ENCODE measurements at places on chromosomes 13 and 19. TPM values are rescaled to one million over a fixed set of nuclear protein-coding genes. Genes with fewer than 3 reads are reported as not detected.

The NALCN gene
- total RNA-seq: not detected

DNA sequence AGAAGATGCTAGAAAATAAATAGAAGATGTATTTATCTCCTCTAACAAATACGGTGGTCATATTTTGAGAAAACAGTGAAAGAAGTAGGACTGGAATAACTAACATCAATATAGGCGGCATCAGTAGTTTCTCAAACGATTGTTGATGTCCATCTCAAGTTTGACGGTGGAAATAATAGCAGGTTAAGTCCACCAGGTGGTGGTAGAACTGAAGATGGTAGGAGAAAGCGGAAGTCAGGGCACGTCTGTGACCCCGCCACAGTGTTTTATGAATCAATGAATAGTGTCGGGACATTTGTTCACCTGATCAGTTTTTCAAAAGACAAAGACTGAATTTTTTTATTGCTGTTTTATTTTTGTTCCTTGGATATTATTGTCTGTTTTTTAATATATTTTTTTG is 706.4 kb upstream of the SLC10A2 start:
- DNase-seq: no peak

The SIGLEC8 gene
- not detected for total RNA-seq

DNA sequence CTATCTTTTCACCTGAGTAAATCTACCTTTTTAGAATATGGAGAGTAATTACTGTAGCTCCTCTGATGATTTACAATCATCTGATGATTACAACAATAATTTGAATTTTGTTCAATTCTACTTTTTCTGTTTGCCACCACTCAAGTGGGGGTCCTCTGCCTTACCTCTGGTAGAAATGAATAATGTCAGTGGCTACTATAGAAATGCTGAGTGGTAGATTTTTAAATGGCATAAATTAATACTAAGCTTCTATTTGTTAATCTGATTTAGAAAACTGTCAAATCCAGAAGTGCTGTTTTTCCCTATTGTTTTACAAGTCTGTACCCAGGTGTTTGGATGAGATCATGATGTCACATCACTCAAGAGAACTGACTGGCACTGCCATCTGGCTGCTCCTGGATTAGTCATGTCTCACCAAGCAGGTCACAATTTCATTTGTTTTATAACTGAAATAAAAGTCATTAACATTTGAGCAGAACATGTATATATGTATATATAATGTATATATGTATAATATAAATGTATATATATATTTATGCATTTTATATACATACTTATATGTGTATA is 494.8 kb downstream of the TBC1D4 start:
- DNase-seq: no peak

GRCh38 chr19:1811942-1812425 is at the start of gene ATP8B3:
Gene ATP8B3 (minus strand): TSS chr19:1812276. CDS start chr19:1811736, 540 bp downstream.
- no peak for DNase-seq

DNA sequence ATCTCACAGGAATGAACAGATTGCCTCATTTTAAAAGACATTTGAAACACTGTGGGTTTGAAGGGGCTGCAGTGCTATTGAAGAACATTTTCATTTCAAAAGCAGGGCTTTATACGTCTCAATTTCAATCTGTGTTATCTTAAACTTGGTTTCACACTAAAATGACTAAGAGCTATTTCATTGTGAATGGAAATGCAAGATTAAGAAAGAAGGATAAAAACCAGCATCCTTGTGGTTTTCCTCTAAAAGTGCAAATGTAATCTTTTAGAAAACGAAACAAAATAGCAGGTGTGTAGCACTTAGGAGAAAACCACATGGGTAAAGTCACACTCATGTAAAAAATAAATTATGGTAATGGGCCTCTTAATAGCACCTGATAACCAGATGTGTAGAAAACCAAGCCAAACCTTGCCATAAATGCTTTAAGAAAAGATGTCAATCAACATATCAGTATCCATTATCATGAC is 397.7 kb downstream of the GPC6 start:
- DNase-seq: no peak

The JSRP1 gene
- total RNA-seq: 0.92 TPM

The C1QTNF9 gene
- 0.17 TPM for total RNA-seq

The RDH8 gene
- total RNA-seq: not detected

The PRR22 gene
- total RNA-seq: 2.9 TPM

The KLK15 gene
- total RNA-seq: not detected

- DNase-seq: no peak
These were observed 22.3 kb downstream of the ZSWIM9 start for GRCh38 chr19:48192750-48193149.

GRCh38 chr19:16213076-16213475 is 15.4 kb downstream of the AP1M1 start:
- DNase-seq: no peak

The COL4A1 gene
- total RNA-seq: not detected

DNA sequence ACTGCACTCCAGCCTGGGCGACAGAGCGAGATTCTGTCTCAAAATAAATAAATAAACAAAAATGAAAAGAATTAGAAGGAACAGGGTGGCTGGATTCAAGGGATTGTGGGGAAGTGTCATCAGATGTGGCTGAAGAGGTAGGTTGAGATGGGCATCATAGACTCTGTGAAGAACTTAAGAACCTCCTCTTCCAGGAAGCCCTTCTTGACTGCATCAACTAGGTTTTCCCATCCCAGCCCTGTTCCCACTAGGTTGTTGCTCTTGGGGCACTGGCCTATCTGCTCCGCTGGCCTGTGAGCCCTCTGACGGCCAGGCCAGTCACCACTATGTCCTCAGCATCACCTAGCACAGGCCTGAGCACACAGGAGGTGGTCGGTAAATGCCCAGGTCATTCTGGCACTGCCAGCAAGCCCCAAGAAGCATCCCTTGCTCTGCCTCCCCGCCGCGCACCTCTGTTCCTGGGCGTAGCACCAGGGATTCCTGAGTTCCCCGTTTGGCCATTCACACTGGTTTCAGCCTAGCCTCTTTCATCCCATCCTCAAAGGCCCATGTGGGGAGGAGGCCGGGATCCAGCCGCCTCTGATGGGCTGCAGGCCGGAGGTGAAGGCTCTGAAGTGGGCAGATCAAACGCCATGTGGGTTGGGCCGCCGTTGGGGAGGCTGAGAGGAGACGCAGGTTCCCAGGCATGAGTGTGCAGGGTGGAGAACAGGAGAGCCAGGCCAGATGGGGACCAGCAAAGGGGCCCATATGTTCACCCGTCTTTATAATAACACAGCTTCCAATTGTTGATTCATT is 27.6 kb upstream of the SLC1A5 start:
- DNase-seq: no peak

The STXBP2 gene
- total RNA-seq: 260 TPM

DNA sequence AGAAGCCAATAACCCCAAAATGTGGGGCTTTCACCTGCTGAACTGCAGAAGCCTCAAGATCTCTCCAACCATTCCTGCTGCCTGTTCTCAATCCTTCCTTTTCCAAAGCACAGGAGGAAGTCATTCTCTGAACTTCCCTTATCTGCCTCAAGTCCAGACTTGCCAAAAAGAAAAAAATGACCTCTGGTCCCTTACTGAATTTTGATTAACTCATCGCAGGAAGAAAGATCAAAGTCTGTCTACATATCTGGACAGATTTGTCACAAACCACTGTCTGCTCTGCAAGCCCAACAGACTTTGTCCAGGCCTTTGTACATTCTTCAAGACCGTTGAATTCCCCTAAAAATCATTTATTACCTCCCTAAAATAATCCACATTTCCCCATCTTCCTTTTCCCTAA is 126.5 kb upstream of the NBEA start:
- no peak for DNase-seq

The CAMSAP3 gene
- total RNA-seq: 0.33 TPM

DNA sequence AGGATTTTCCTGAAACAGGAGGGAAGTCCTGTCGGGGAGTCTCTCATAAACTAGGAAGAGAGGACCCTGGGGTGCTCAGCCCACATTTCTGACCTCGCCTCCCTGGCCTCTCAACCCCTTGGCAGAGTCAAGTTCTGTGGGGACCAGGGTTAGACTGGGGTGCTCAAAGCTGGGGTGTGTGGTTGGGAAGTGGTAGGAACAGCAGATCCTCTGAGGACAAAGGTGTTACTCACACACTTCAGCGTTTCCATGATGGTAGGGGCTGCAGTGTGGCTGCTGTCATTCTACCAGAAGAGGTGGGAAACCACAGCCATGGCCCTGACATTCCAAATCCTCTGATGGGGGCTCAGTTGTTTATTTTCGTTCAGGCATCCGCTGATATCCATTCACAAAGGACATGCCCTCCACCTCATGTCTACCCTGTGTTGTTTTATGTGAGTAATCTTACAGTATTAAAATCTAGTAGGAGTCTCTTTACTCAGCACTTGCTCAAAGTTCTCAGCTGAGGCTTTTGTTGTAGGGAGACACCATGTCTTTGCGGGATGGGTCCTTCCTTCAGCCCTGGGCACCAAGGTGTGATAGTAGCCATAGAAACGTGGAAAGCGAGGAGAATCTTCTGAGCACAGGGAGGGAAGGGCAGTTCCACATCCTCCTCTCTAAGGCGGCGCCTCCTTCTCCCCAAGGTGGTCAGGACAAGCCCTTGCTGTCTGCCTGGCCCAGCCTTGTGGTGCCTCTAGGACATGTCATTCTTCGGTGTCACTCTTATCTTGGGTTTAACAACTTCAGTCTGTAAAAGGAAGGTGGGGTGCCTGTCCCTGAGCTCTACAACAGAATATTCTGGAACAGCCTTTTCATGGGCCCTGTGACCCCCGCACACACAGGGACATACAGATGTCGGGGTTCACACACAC is 1.5 kb downstream of the KIR2DL3 start:
- DNase-seq: no peak

DNA sequence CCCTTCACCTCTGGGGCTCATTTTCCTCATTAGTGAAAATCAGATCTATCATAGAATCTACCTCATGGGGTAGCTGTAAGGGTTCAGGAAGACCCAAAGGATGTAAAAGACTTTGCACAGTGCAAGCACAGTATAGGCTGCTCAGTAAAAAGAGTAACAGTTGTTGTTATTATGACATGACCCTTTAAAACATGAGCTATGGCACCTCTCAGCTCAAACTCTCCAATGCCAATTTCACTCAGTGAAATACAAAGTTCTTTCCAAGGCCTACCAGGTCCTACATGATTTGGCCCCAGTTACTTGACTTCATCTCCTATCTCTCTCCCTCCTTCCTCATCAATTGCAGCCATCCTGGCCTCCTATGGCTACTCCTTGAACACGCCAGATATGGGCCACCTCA is 4.9 kb downstream of the SMG9 start:
- no peak for DNase-seq

DNA sequence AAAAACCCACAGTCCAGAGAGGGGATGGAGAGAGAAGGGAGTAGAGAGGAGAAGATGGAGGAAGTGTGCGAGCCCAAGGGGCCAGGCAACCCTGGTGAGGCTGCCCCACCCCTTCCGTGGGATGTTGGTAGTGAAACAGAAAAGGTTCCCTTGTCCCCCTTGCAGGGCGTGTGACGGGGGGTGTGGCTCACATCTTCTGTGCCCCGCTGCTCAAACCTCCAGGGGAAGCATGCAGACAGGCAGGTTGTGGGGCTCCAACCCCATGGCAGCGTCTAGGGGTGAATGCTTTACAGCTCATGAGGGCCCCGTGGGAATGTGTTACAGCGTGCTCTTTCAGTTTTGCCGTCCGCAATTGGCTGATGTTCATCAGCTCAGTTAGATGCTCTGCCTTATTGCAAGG is 14.7 kb upstream of the EVI5L start:
- no peak for DNase-seq

The ATP4A gene
- not detected for total RNA-seq

GRCh38 chr13:51317262-51317661 is 22.2 kb upstream of the SERPINE3 start:
- no peak for DNase-seq

The AKT2 gene
- total RNA-seq: 289 TPM

GRCh38 chr13:62933809-62934208 is 1518.2 kb upstream of the PCDH20 start:
- DNase-seq: no peak

DNA sequence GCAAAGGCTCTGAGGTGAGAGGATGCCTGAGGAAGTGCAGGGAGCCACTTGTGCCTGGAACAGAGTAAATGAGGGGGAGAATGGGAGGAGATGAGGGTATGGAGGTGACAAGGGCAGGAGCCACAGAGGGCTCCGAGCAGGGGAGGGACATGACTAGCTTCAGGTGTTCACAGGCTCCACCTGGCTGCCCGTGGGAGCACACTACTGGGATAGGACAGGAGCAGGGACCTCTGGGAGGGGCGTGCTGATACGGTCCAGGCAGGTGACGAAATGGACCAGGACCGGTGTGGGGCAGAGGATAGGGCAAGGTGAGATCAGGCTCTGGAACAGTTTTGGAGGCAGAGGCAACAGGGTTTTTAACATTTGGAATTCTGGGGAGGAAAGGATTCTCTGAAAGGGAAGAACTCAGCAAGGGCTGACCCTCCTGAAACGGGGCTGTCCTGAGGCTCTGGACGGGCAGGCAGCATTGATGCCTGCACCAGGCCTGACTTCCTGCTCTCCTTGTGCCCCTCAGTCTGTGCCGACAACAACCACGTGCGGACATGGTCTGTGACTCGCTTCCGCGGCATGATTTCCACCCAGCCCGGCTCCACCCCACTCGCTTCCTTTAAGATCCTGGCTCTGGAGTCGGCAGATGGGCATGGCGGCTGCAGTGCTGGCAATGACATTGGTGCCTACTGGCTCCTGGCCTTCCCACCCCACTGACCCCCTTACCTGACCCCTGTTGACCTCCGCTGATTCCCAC is 11.6 kb downstream of the SHKBP1 start:
- no peak for DNase-seq

- no peak for DNase-seq
These were observed 44.9 kb downstream of the C13orf46 start for GRCh38 chr13:113928685-113929627.

The ZNF829 gene
- total RNA-seq: 6.2 TPM

Data from CD8-positive, alpha-beta T cell (primary cell).